ENCODE measurements at places on chromosomes 16 and 17.

GRCh38 chr17:50221864-50222545, 20.6 kb upstream of the COL1A1 start:
- DNase-seq = no peak

DNA sequence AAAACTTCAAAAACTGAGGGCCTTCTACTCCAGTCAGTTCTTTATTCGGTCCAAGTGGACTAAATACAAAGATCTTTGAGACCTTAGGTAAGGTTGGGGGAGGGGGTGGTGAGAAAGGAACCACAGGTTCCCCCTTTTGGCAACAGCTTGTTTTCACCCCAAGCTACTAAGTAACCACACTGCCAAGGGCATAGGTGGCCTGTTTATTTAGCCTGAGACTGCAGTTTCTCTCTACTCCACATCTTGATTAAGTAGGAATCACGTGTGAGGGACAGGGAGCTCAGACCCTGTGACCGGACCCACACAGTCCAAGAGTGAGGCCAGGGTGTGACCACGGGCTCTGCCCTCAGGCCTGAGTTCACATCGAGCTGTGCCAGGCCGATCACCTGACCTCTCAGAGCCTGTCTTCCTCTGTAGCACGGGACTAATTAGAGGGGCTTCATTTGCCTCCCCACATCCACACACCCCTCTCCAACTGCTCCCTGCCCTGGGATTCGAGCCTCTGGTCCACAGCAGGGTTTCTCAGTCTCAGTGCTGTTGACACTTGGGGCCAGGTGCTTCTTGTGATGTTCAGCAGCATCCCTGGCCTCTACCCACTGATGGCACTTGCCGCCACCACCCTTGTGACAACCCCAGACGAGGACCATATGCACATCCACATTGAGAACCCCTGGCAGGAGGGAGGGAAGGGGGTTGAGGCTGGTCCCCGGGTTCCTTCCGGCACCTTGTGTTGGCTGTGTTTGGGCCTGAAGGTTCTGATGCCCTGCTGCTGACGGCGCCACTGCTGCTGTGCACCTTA, 17.8 kb downstream of the ST6GALNAC2 start:
- no peak for DNase-seq

GRCh38 chr16:88560714-88561484, 9.3 kb upstream of the ZC3H18 start:
- DNase-seq = no peak

DNA sequence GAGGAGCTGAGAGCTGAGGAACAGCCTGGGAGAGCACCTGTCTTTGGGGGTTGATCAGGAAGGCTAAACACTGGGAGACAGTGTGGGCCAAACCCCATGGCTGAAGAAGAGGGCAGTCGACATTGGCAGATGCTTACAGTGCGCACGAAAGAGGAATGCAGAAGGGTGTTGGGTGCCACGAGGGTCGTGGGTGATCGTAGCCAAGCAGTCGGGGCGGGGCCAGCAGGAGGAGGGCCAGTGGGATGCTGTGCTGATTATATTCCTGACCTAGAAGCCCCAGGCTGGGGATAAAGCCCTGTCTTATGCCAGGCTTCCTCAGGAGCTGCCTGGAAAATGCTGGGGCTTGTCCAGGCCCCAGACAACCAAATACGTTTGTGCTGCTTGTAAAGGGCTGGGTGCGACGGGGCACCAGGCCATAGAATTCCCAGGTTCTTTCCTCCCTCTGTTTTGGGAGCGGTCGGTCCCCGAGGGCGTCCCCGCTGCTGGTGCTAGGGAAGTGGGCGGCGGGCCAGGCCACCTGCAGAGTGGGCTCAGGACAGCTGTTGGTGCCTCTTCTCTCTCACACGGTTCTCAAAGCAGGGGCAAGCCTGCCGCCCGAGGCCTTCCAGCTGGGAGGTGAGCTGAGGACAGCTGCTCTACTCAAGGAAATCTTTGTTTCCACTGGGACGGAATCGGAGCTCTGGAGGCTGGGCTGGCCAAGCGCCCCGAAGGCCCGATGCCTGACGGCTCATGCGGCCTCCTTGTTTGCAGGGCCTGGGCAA, 10.0 kb downstream of the C1QTNF1 start:
- no peak for DNase-seq

- DNase-seq = no peak
These were observed 8.5 kb upstream of the MEIOC start for GRCh38 chr17:44647736-44648135.

DNA sequence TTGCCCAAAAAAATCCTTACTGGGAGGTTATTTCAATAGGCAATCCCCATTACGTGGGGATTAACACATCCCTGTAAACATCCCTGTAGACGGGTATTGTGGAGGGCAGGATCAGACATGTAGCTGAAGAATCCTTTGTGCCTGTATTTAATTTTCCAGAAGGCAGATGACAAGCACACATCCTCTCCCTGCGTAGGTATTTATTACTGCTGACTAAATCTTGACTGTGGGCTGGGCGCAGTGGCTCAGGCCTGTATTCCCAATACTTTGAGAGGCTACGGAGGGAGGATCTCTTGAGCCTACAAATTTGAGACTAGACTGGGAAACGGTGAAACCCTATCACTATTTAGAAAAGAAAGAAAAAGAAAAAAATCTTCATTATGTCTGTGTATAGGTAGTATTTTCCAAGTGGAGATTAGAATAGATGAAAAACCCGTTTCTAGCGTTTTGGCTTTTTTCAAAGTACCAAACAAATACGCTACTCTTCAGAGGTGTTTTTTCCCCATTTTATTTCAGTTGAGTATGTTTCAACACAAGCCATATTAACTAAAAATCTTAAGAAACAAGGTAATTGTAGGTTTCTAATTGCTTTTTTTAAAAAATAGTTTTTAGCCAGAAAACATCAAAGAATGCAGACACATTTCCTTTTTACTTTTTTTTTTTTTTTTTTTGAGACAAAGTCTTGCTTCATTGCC, 1.5 kb upstream of the MARF1 start:
- no peak for DNase-seq
